Gastrocnemius medialis (tissue), 4 donors: ENCODE measurements at places on chromosomes 7 and 10.

DNA sequence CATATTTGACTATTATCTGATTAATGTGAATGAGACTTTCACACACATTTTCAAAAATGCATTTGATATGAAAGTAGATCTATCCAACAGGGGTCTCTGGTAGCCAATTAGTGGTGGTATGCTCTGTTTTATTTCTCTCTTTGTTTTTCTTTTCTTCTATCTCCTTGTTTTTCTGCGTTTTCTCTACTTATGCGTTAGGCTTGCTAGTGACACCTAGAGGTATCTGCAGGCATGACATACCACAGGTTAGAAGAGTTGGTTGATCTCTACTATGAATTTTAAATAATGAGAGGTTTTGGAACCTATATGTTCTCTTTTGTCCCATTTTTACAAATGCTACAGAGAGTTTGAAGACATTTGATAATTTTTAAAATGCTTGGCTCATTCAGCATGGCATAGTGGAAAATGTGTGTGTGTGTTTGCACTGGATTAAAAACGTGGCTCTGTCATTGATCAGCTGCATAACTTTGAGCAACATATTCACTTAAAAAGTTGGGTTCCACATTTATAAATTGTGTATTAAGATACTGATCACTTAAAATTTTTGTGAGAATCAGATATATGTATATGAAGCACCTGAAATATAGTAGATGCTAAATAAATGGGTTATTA is 28.1 kb upstream of the PLXDC2 start:
- DNase-seq, result no peak

DNA sequence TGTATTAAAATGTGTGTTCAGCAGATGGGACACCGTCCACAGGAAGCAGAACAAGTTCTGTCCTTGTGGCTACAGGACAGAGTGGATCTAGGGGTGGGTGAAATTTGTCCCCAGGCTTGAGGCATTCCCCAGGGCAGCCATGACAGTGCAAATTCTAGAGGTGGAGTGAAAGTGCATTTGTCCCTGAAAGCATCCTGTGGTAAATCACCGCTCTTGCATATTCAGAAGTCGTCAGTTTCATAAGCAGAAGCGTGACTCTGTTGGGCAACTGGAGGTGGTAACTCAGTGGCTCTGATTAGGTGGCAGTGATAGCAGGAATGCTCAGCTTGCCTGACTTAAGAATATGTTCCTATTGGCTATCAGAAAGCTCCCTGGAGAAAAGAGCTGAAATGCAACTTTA is 96.6 kb downstream of the SNX10 start:
- DNase-seq, result no peak

DNA sequence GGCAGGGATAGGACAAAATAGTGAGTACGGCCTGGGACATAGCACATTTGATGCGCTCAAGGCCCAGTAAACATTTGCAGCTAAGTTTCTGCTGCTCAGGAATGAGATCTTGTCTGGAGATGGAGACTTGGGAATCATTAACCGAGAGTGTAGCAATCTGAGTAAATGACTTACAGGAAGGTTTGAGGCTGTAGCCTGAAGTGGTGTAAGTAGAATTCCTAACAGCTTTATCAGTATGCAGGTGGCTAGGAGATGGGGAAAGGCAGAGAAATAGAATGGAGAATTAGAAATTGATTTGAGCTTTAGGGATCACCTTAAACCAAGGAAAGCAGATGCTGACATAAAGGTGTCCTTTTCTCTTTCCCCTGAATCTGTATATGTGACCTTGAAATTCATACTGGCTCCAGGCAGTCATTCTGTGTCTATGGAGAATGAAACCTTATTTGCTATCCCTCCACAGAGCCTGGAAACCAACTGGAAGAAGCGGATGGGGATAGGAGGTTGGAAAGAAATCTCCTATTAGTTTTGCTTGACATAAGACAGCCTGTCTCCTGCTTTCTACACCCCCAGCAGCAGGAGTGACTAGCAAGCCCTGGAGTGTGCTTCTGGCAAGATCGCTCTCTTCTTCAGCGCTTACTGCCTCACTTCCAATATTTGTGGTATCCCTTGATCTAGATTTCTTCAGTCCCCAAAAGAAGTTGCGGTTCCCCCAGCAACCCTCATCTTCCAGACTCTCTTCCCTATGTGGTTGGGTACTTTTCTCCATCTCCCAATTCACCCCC is 6.4 kb upstream of the PON2 start:
- no peak for DNase-seq

- DNase-seq, result peak; percentile 17
Measured at GRCh38 chr10:71849461-71849908, 1.6 kb downstream of the PSAP start.

GRCh38 chr7:99108613-99109012 is 35.3 kb downstream of the SMURF1 start:
- DNase-seq, result no peak

DNA sequence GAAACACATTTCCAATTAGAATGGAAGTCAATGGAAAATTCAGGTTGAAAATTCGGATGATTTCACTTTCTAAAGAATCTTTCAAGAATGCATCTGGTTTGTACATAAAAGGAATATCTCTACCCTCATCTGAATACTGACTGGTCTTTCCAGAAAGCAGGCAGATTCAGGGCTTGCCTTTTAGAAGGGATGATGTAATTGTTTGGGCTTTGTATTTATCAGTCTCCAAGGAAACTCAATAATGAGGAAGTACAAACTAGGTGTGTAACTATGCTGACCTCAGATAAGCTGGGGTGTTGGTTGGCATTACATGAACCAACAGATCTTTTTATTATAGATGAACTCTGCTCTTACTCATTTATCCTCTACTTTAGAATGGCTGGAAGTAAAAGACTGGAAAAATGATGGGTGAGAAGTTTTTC is 24.1 kb downstream of the PDLIM1 start:
- DNase-seq, result no peak

DNA sequence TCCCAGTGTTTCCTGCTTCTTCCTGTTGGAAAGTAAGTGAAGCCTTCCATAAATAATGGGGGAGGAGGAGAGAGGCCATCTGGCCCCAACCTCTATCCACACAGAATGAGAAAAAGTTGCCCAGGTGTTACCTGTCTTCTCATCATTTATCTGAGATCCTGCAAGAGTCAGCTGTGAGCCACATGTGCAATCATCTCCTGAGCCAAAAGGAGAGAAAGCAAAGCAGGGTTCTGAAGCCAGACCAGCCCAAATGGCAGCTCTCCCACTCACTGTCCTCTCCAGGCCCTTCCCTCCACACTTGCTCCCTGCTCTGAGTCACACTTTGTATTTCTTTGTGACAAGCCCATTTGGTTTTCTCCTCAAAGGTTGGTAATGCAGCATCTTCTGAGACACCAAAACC is 65.9 kb downstream of the FAM204A start:
- no peak for DNase-seq

- DNase-seq, result no peak
Measured at GRCh38 chr10:127303105-127303504, 106.7 kb upstream of the INSYN2A start.

DNA sequence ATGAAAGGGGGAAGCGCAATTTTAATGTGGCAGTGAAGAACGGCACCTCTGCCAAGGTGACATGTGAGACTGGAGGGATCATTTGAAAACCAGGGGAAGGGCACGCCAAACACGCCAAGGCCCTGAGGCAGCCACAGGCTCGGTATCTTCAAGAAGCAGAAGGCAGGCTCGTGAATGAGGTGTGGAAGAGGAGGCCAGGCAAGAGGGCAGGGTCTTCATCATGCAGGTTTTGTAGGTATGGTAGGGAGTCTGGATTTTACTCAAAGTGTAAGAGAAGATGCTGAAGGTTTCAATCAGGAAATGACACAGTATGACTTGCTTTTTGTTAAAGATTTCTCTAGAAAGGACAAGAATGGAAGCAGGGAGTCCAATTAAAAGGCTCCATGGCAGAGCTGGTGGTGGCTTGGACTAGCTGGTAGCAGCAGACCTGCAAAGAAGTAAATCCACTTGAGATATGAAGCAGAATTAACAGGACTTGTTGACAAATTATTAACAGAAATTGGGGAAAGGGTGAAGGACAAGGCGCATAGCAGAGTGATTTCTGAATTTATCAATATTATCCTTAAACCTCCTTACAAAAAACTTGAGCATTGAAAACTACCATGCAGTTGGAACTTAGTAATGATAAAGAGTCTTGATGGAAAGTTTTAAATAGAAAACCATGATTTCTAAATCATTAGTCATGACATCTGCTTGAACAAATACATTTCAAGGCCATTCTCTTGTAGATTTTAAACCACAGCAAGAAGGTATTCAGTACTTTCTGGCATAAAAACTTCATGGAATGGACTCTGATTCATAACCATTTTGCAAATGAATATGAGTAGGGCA is 70.4 kb downstream of the COA1 start:
- no peak for DNase-seq

DNA sequence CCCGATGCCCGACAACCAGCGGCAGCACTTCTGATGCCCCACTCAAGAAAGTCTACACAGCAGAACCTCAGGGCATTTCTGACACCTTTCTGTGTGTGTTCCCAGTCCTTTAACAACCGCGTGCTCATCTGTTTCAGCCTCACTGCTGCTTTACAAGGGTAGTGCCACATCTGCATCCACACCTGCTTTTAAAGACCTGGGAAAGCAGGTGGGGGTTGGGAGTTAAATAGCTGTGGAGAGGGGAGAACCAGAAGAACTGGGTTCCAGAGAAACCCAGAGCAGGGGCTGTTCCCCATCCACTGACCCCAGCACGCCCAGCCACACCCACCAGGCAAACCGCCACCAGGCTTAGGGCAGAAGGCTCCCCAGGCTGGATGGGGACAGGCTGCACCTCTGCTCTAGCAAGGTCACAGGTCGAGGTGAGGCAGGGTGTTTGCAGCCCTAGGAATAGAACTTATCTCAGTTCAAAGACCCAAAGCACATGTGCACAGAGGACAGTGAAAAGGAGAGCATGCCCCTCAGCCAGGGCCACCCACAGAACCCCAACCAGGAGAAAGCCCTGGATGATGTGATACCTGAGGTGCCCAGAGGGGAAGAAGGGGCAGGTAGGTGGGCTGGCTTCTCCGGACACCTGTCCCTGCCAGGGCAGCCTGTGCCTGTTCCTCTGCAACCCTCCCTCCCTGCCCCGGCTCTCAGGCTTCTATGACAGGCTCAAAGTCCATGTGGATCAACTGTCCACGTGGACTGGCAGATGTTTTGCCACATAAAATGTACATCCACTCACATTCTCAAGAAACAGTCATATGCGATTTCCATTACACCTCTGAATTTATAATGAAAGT is 51.3 kb downstream of the COBL start:
- no peak for DNase-seq

DNA sequence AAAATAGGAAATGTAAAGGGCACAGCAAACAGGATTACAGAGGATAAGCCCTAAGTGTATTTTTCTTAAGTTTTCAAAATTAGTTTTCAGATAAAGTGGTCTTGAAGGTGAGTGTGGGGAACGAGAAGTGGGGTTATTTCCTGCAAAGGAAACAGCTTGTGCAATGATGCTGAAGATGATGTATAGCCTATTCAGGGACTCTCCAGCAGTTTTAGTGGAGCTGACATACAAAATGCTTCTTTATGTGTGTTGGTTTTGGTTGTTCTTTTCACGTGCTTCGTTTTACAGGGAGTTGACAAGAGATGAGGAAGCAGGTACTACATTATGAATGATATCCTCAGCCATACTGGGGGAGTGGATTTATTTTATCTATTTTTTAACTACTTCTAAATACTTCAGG is 20.5 kb downstream of the CASD1 start:
- no peak for DNase-seq

GRCh38 chr7:74202841-74203556 is 6.8 kb upstream of the LAT2 start:
- DNase-seq, result no peak

DNA sequence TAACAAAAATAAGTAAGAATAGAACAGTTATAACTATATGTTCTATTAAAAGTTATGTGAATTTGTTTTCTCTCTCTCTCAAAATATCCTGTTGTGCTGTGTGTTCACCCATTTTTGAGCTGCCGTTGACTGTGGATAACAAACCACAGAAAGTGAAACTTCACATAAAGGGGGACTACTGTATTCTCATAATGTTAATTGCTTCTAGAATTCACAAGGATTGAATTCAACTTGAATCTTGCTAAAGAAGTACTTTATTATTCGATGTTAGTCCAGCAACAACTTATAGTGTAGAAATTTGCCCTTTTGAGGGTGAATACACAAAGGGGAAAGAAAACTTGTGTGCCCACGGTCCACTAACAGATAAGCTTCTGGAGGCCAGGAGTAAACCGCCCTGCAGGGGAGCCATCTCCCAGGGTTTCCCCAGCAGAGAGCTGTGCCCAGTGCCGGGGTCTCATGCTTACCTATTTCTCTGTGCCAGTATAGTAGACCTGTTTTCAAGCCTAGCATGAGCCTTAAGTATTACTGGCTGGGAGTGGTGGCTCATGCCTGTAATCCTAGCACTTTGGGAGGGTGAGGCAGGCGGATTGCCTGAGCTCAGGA is 87.1 kb downstream of the KAT6B start:
- no peak for DNase-seq

GRCh38 chr7:30170476-30171205 is 35.9 kb downstream of the MTURN start:
- no peak for DNase-seq

GRCh38 chr10:4606856-4607636 is 219.0 kb upstream of the AKR1E2 start:
- no peak for DNase-seq
